Non-pigmented ciliary epithelial cell (primary cell): ENCODE measurements at places on chromosomes 2 and 18.
A peak's percentile ranks its signal among the peaks of the same experiment; 100 is the strongest.

DNA sequence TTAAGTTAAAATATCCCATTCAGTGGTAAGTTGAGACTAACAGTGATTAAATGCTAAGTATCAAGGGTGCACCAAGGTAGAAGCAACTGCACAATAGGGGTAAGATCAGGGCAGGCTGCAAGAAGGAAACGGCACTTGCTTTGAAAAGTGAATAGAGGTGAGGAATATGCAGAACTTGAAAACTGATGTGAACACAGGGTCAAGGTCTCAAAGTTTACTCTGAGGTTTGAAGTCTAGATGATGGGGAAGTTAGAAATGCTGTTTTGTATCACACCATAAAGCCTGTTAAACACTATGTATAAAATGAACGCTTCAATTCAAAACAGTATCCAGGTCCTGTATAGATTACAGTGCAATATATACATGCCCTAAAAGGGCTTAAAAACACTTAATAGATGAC is 50.8 kb downstream of the GRB14 start:
- no peak for DNase-seq

GRCh38 chr18:49520661-49521145 is 33.7 kb upstream of the C18orf32 start:
- DNase-seq = no peak

DNA sequence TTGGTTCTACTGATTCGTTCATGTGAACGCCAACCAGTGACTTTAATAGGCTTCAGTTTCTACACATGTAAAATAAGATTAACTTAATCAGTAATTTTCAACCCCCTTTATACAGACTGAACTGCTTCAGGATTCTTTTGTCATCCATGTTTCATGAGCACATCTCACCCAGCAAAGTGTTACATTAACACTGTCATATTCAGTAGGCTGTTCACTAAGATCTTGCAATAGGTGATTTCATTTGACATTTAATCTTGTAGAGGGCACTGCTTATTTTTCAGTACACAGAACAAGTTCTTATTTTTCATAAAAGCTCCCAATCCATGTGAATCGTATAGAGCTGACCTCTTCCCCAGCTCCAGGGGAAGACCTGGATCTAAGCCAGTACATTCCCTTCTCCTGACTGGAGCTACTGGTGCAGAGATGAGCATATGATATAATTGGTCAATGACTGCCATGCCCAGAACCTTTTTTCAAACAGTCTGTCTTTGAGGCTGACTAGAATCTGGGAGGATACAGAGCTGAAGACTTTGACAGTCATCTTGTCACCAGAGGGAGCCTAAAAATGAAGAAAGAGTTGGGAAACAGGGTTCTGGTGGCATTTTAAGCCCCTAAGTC is 72.2 kb upstream of the CHRNA1 start:
- DNase-seq = peak; percentile 94

DNA sequence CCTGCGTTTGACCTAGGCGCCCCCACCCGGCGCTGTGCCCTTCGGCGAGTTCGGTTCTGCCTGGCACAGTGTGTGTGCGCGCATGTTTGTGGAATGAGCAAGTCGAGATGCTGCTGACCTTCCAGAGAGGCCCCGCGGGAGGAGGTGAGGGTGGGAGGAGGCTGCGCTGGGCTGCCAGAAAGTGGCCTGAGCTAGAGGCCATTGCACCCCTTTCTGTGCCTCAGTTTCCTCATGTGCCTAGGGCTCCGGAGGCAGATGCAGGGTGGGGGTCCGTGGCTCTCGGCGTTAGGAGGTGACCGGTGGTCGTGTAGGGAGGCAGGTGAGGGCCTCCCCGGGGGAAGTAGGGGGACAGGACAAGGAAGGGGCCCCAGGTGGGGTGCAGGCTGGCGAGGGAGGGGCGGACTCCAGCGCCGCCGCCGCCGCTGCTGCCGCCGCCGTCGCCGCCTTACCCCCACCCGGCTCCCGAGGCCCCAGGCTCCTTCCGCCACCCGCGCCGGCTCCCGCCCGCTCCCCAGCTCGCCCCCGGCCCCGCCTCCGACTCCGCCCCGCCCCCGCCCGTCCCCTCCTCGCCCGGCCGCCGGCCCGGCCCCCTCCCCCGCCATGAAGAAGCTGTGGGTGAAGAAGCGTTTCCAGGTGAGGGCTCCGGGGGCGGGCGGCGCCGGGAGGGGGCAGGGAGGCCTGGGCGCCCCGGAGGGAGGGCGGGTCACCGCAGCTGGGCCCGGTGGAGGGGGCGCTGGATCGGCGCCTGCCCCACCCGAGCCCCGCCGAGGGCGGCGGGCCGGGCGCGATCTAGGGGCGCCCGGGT is 7.0 kb downstream of the SPEG start:
- no peak for DNase-seq

GRCh38 chr2:17683981-17684380 is 69.6 kb downstream of the SMC6 start:
- DNase-seq = no peak

DNA sequence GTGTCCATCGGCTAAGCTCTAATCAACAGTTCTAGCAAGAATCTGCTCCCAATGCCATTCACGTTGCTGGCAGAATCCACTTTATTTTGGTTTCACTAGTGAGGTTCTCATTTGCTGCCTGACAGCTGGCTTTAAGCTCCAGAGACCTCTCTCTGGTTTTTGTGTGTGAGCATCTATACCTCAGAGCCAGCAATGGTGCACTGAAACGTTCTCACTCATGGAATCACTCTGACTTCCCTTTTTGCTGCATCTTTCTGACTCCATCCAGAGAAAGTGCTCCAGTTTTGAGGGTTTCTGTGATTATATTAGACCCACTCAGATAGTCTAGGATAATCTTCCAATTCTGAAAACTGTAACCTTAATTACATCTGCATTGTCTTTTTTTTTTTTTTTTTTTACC is 596.6 kb downstream of the RNF144A start:
- no peak for DNase-seq

DNA sequence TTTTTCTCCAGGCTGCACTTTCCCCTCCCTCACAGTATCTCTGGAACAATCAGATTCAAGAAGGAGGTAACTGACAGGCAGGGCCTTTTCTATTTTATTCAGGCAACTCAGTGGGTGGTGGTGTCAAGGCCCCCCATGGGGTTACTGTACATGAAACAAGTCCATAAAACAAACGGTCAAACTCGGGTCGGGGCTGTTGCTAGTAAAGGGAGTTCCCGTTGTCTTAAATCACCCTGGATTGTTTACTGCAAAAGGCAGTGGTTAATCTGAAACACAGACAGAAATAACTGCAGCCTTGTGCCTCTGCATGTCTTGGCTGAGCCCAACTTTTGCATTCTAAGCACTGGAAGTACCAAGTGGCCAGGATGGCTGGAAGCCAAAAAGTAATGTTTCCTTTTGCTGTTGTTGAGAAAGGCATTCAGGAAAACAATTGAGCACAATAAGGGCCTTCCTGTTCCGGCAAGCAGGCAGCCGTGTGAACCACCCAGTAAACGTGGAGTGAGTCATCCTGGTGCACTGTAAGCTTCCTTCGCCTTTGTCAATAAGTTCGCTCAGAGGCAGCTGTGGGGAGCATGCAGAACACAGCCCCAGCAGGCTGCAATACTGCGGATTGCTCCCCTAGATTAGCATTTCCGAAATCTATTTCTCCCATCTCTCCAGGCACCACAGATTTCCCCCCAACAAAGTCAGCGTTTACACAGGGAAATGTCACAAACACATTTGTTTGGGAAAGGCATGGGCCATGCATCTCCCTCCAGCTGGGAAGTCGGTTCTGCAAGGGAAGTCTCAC is 149.6 kb downstream of the IRS1 start:
- peak; percentile 98 for DNase-seq

DNA sequence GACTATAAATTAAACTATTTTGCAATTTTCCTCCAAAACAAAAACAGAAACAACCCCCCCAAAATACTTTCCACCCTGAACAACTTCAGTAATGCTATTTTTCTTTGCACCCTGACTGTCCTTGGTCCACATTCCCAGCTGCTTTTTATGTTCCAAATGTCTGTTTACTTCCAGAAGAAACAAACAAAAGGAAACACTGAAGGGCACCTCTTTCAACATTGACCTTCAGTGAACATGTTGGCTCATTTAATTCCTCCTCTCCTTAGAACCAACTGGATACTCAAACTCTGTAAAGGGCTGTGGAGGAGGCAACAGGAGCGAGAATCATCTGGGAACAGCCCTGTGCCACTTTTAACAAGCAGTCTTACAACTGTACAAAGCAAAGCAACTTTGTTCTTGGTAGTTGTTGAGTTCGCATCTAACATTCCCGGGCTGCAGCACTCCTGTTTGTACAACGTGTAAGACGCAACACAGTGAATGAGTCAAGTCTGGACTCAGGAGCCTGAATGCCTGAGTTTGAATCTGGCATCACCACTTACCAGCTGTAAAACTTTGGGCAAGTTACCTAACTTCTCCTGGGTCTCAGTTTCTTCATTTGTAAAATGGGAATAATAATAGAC is 111.4 kb upstream of the GATA6 start:
- DNase-seq = no peak

GRCh38 chr2:198890490-198890889 is 567.2 kb downstream of the SATB2 start:
- DNase-seq = no peak

GRCh38 chr2:55901322-55901721 is 22.3 kb downstream of the EFEMP1 start:
- no peak for DNase-seq

DNA sequence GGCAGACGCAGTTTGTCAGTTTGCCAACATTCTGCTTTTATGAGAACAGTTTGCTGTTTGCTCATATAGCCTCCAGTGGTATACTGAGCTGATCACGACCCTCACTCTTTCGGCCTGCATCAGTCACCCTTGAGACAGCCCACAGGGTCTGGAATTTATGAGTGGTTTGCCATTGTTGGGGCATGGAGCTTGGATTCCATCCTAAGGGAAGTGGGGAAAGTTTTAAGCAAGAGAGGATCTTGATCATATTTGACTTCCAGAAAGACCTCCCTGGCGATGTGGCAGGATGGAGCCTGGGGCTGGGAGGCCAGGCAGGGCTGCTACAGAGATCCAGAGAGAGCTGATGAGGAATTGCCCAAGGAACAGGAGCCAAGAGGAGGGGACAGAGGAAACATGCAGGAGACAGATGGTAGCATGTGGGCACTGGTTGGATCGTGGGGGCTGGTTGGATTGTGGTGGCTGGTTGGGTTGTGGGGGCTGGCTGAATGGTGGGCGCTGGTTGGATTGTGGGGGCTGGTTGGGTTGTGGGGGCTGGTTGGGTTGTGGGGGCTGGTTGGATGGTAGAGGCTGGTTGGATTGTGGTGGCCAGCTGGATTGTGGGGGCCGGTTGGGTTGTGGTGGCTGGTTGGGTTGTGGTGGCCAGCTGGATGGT is 27.3 kb upstream of the GPR17 start:
- DNase-seq = no peak

GRCh38 chr18:80140455-80140985 is 31.5 kb downstream of the ADNP2 start:
- no peak for DNase-seq

- no peak for DNase-seq
These were observed 95.6 kb upstream of the SLC14A2 start for GRCh38 chr18:45519411-45520280.

DNA sequence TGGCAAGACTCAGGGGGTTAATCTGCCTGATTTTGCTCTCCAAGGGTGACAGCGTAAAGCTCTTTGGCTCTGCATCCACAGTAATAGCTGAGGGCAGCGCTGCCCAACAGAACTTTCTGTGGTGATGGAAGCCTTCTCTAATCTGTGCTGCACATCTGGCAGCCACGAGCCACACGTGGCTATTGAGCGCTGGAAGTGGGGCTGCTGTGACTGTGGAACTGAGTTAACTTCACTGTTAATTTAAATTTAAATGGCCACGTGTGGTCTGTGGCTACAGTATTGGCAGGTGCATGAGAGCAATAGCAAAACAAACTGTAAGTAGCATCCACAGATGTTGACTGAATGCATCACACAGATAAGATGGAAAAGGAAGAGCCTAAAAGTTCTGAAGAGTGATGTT is 47.3 kb upstream of the TMEM200C start:
- no peak for DNase-seq

- DNase-seq = no peak
These were observed 28.3 kb downstream of the AGFG1 start for GRCh38 chr2:227500301-227500630.

DNA sequence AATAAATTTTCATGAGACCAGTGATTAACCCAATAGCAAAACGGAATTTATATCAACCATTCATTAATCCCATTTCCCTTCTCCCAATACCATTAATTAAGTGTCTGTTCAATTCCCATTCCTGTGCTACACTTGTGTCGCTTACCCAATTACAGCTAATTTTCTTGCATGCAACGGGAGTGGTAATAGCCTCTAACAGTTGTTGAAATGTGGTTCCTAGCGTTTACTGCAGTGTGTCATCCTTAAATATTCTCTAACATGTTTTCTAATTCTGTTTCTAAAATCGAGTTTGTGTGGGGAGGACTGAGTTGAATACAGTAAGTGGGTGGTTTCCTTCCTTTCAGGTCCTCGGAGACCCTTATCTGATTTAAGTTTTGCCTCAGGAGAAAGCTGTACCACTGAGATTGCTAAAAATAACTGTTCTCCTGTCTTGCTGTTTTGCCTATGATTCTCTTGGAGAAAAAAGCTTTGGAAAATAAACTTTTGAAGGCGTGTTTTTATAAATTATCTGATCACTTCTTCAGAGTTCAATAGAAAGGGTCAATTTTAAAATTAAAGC is 59.3 kb upstream of the LRRTM1 start:
- DNase-seq = no peak

- no peak for DNase-seq
These were observed 38.4 kb downstream of the ADCY3 start for GRCh38 chr2:24881623-24882022.

GRCh38 chr2:84958135-84959059 is 12.6 kb upstream of the KCMF1 start:
- DNase-seq = peak; percentile 63

- DNase-seq = no peak
These were observed 258.8 kb downstream of the SLC8A1 start for GRCh38 chr2:40192864-40193669.

- DNase-seq = no peak
These were observed 32.5 kb upstream of the CD28 start for GRCh38 chr2:203673933-203674332.

DNA sequence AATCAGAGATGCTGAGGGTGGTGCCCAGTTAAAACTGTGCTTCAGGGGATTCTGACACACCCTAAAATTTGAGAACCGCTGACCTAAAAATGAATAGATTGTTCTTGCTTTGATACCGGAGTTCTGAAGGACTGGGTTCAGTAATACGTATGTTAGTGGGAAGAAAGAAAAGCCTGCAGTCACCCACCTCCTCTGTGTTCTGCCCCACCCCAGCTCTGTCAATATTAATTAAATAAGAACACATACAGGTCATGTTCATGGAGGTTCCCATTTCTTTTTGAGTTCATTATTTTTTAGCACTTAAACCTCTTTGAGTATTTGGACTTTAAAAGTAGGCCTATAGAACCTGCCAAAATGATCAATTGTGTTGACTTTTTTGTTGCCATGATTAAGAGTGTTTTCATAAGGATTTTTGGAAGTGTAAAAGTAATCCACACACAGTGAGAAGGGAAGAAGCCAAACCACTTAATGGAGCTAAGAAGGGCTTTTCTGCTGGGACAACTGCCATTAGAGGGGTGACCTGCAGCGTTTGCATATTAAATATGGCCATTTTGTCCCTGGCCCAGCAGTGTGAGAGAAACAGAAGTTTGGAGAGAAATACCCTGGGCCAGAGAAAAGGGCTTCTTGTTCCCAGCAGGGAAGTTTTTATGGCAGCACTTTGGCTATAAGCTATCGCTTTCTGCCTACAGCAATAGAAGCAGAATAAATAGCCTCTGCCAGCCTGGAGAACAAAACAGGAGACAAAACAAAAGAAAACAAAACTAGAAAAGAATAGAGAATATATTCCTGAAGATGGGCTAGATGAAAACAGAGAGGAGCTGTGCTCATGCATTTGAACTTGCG is 80.7 kb upstream of the RNF152 start:
- DNase-seq = no peak
